ENCODE measurements at places on chromosomes 5 and 9. TPM values are rescaled to one million over a fixed set of nuclear protein-coding genes. Genes with fewer than 3 reads are reported as not detected.

TMEM215 gene
- 0.03 TPM for total RNA-seq

FAM78A gene
- total RNA-seq: 0.26 TPM

MYMK gene
- not detected for total RNA-seq

INSL4 gene
- total RNA-seq: 16.7 TPM

SPINK13 gene
- total RNA-seq: not detected

CDX1 gene
- total RNA-seq: not detected

ARHGAP26 gene
- 9.2 TPM for total RNA-seq

S100Z gene
- not detected for total RNA-seq

DIPK1B gene
- 9.4 TPM for total RNA-seq

SGCD gene
- total RNA-seq: 6.2 TPM

HTR4 gene
- not detected for total RNA-seq

KIF4B gene
- total RNA-seq: not detected

TNC gene
- 0.59 TPM for total RNA-seq

PDE6A gene
- 0.25 TPM for total RNA-seq

FGFR4 gene
- 22.7 TPM for total RNA-seq

LCN1 gene
- total RNA-seq: not detected

MAMDC2 gene
- total RNA-seq: 0.23 TPM
